ENCODE measurements at places on chromosomes 2 and 18. TPM values are rescaled to one million over a fixed set of nuclear protein-coding genes. Genes with fewer than 3 reads are reported as not detected.

DNA sequence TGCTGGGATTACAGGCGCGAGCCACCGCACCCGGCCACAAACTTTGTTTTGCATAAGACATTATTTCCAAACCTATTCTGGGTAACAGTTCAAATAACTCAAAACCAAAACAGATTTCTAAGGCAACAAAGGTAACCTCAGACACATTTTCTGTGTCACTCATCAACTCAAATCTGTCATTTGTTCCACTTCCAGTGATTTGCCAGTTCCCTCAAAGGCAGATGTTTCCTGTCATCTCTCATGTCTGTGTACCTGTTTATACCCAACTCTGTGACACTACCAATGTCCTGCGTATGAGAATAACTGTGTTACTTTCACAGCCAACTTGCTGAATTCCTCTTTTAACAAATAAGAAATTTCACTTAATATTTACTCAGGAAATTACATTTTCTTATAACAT is 54.4 kb downstream of the SCN3A start:
- H3K4me3 ChIP-seq, result no peak overlapping the region
- no peaks in the 10 kb centered on the region for H3K36me3 ChIP-seq
- DNase-seq, result no peak
- H3K27me3 ChIP-seq, result no peaks in the 10 kb centered on the region
- no peak overlapping the region for H3K27ac ChIP-seq
- no peaks in the 10 kb centered on the region for H3K4me1 ChIP-seq

DNA sequence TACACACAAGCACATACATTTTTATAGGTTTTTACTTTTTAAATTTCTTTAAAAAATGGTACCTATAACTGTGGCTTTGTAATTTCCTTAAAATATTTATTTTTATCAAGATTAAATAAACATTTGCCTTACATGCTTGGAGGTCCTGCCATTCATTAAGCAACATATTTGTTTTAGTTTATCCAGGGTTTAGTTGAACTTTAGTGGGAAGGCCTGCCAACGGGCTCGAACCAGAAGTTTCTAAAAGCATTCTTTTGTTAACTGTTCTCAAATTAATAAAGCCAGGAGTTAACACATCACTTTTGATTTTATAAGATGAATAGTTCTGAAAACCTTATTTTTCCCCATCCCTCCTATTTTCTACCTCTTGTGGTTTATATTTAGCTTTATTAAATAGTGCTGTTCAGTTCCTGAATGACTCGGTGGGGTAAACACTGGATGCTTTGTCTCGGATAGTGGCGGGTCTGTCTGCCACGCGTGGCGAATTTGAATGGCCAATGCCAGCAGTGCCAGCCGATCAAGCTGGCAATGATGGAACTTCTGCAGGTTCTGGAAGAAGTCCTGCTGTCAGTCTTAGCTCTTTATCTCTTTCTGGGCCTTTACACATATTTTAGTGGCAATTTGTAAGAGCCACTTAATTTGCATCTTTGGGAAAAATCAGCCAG is 32.2 kb downstream of the SH3YL1 start:
- no peaks in the 10 kb centered on the region for H3K27me3 ChIP-seq
- H3K4me1 ChIP-seq, result peaks cover 17% of the 10 kb centered on the region
- H3K36me3 ChIP-seq, result no peaks in the 10 kb centered on the region
- H3K27ac ChIP-seq, result no peak overlapping the region

- no peak overlapping the region for H3K27ac ChIP-seq
- H3K27me3 ChIP-seq, result no peaks in the 10 kb centered on the region
- H3K4me1 ChIP-seq, result no peaks in the 10 kb centered on the region
Measured at GRCh38 chr2:186459009-186459408, 27.1 kb upstream of the ZC3H15 start.

DNA sequence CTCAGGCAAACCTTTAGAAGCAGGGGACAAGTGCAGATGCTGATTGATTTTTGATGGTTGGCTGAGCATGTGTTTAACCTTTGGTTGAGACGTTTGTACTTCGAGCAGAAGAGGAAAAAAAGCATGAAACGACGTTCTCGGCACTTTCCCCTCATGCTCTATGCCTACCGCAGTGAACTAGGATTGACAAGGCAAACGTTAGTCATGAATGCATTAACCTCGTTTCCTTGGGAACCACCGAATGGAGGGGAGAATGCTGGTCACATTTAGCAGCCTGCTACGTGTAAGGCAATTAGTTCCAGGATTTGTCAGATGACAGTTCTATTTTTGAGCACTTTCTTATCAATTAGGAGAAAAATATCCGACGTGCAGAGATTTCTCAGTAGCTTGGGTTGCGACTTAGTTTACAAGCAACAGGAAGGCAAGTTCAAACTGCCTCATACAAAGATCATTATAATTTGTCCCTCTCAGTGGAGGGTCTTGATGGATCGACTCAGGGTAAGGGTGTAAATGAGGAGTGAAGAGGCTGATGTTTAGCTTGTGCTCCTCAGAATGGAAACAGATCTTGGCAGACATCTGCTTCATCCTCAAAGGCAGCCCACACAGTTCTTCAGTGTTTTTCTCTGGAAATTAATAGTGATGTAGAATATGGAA is 47.4 kb upstream of the GPR45 start:
- H3K27me3 ChIP-seq, result no peaks in the 10 kb centered on the region
- no peak overlapping the region for H3K27ac ChIP-seq
- DNase-seq, result no peak
- no peaks in the 10 kb centered on the region for H3K4me1 ChIP-seq
- no peak overlapping the region for H3K4me3 ChIP-seq
- H3K36me3 ChIP-seq, result no peaks in the 10 kb centered on the region

Gene ASNSD1
- 40.7 TPM for polyA plus RNA-seq

Gene PSMA8
- polyA plus RNA-seq, result not detected

GRCh38 chr2:118312969-118313756 is 224.9 kb downstream of the INSIG2 start:
- H3K27me3 ChIP-seq, result no peaks in the 10 kb centered on the region
- H3K36me3 ChIP-seq, result no peaks in the 10 kb centered on the region
- H3K4me3 ChIP-seq, result no peak overlapping the region
- peaks cover 44% of the 10 kb centered on the region for H3K4me1 ChIP-seq
- H3K27ac ChIP-seq, result no peak overlapping the region
- peak; percentile 77 for DNase-seq

Gene PDE11A
- polyA plus RNA-seq, result 0.02 TPM

DNA sequence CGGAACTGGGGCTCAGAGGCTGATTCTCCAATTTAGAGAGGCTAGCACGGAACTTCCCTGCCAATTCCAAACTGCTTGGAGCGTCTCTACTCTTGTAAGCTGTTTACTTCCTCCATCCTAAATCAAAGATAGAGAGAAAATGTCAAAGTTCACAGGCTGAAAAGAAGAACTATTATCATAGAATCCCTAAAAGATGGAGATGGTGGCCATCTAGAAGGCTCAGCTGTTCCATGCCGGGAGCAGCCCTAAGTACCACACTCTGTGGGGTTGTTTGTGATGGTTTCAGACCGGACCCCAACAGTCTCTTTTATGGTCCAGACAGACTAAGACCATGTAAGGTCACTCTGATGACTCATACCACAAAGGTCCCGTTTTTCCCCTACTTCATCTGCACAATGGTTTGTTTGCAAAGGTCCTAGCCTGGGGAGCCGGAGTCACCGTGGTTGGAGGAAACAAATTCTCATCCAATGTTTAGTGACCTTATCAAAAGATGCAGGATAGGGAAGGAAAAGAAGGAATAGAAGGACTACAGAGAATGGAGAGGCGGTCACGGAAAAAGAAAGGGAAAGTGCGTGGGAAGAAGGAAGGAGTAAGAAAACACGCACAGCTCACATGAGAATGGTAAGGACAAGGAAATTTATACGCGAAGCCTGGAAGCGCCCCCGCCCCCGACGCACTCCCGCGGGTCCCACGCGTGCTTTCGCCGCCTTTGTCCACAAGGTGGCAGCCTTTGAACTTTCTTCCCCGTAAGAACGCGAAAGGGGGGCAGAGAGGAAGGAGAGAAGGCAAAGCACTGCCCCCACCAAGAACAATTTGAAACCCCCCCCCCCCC is 453 bp upstream of the ANTXR1 start:
- no peaks in the 10 kb centered on the region for H3K36me3 ChIP-seq
- H3K4me3 ChIP-seq, result peak overlapping the region; percentile 77
- peak; percentile 17 for DNase-seq

Data from GM23338 (cell line).